ENCODE measurements at places on chromosomes 5 and 9.

- no peak for DNase-seq
These were observed 29.9 kb downstream of the HMCN2 start for GRCh38 chr9:130295431-130295830.

GRCh38 chr5:67530609-67531255 lies 334.1 kb upstream of the CD180 start:
- no peak for DNase-seq

- DNase-seq, result no peak
These were observed 709 bp downstream of the UAP1L1 start for GRCh38 chr9:137077758-137078693.

- no peak for DNase-seq
These were observed 648.3 kb downstream of the PDE4D start for GRCh38 chr5:59245198-59245597.

DNA sequence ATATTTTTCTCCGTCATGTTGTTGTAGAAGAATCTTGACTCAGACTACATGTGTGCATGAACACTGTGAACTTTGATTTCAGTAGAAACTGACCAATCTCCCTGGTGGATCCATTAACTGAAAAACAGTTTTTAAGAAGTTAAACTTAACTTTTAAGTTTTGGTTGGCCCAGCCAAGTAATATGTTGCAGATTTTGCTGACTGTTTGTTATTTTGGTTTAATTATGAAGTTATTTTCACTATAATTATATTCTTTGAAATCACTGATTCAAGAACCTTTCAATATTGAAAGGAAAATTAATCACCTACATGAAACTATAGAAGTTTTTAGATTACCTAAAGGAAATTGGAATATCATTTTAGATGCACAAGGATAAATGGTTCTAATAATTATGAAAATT lies 373.6 kb upstream of the COX7C start:
- DNase-seq, result no peak

DNA sequence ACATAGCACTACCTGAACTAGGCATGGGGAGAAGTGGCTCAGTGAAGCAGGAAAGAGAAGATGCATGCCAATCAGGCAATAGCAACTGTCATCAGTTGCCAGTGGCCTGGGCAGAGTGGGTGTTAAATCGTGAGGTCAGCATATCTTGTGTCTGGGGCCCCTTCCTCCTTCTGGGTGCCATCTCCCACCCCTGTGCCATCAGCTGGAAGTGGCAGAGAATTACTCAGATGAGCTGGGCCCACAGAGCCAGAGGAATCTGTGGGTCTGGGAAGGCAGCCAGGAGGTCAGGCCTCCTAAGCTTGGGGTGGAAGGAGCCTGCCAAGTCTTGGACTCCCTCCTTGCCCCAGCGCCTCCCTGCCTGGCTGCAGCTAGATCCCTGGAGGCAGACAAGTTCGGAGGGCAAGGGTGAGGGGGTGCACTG lies 66.5 kb downstream of the GALNT12 start:
- no peak for DNase-seq

- peak; percentile 33 for DNase-seq
These were observed 13.1 kb upstream of the DCAF12 start for GRCh38 chr9:34139477-34140146.

GRCh38 chr5:56917534-56917933 lies 8.1 kb downstream of the SETD9 start:
- no peak for DNase-seq

DNA sequence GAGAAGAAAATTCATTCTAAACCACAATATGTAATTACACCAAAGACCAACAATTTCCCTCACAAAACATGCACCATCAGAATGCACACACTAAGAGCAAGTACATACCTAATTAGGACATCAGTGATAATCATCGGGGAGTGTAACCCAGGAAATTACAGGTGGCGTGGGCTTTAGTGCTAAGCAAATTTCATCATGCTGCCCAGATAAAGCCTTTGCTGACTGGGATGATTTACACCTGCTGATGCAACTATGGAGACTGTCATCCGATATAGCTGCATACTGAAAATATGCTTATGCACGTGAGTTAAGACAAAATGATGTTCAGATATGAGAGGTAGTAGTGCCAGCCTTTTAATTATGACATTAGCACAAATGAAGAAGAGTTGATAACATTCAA lies 123.2 kb downstream of the DCP2 start:
- peak; percentile 20 for DNase-seq

DNA sequence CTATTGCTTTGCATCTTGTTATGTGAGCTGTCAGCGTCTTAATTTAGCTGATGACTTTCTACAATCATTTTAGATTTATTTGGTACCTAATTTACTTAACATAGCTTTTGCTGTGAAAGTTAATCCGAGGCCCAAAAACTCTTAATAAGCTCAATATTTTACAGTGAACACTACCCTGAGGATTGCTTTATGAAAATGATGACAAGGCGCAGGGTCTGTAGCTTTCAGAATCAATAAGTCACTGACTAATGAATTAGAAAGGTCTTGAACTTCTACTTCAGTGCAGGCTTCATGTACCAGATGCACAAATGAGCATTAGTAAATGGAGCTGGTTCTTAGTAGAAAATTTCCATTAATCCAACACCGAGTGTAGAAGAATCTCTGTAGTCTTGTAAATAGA lies 81.4 kb upstream of the ZNF366 start:
- no peak for DNase-seq

DNA sequence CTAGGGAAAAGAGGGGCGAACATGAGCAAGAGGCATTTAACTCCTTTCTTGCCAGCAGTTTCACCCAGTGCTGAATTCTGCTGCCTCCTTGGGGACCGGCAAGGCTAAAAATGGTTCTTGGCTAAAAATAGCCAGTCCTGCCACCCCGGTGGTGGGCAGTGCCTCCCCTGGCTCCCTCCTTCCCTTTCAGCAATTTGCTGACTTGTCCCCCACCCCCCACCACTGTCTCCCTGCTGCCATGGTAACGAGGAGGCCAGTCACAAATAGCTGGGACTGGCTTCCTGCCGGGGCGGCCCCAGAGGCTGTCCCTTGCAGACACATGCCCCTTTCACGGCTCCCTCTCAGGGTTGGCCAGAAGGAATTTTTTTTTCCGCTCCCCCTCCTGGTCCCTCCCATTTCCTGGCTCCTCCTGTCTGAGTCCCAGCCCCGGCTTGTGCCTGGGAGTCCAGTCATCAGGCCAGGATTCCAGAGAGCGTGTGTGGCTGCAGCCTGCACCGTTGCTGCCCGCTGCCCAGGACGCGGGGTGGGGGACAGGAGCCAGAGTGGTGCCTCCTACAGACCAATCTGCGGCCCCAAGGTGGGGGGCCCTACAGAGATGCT lies 130.3 kb downstream of the RGS3 start:
- peak; percentile 33 for DNase-seq

DNA sequence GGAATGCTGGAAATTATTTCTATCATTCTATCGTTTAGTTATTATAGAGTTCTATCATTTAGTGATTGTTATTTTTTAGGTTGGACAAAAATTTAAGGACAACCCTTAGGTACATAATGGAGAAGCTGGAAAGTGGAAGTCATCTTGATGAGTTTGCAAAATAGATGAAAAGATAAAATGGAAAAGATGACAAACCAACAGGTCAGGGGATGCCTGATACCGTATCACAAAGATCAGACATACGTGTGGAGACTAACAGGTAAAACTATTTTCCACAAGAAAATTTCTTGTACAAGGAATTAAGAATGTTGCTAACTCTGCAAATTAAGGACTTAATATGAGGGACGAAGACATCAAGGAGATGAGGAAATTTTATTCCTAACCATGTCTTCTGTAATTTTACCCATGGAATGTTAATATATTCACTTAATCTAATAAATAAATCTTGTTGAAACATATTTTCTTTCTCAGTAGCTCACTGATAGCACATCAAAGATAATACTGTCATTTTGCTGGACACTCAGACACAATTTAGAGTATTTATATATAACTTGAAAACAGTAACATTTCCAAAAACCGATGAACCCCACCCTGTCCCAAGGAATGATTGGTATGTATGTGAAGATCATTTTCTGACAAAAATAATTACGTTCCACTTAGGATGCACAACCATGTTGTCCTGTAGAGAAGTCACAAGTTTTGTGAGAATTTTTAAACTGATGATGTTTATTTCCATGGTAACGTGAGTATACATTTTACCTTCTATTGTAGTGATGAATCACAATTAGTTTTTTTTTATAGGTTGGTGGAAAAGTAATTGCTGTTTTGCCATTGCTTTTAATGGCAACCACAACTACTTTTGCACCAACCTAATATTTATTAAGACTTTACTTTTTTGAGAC lies 2.6 kb downstream of the LURAP1L start:
- DNase-seq, result no peak

GRCh38 chr5:140014751-140015150 lies 28.3 kb downstream of the NRG2 start:
- no peak for DNase-seq

DNA sequence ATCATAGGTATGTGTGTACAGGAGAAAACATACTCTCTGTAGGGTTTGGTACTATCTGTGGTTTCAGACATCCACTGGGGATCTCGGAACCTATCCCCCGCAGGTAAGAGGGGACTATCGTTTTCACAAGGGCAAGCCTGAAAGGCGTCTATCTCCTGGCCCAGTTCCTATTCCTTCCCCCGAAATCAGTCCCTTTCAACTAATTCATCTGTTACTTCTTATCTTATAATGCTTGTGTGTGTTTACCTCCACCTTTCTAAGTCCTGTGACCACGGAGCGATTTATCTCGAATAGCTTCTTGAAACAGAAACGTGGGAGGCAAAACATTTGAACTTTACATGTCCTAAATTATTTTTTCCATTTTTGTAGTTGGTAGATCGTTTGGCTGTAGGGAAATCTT lies 11.4 kb downstream of the ABO start:
- no peak for DNase-seq

- no peak for DNase-seq
These were observed 74.9 kb upstream of the CER1 start for GRCh38 chr9:14797435-14797834.

DNA sequence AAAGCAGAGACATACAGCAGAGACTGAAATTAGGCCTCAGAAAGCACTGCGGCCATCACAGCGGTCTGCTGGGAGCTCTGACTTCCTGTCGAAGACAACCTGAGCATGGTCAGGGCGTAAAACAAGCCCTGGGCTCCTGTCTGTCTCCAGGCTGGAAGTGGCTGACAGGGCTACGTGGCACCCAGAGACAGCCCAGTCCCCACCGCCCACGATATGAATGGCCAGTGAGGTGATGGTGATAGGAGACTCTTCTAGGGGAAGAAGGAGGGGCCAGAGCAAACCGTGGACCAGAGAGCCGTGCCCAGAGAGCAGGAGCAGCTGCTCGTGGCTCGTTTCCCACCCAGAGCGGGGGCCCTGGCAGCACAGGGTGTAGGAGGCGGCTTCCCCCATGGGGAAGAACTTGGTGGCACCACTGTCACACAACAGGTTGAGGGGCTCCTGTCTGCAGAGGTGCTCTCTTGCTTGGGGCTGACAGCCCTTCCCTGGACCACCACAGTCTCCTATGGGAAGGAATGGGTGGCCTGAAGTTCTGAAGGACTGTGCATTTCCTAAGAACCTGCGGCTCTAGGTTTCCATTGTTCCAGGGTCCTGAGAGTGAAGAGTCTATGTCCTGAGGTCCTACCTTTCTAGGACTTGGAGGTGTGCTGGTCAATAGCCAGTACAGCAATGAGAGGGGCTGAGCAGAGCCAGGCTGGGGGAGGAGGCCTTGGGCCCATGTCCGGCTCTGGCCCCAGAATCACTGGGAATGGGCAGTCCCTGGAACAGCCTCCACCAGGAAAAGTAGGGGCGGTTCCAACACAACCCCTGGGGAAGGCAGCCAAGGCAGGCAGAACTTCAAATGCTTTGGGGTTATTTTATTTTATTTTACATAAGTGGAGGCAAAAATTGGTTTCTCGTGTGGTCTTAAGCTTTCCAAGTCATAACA lies 56.4 kb downstream of the BARX1 start:
- no peak for DNase-seq

GRCh38 chr5:170746075-170746960 lies 37.2 kb upstream of the GABRP start:
- no peak for DNase-seq

- DNase-seq, result no peak
These were observed 41.2 kb downstream of the IZUMO3 start for GRCh38 chr9:24504521-24504920.

DNA sequence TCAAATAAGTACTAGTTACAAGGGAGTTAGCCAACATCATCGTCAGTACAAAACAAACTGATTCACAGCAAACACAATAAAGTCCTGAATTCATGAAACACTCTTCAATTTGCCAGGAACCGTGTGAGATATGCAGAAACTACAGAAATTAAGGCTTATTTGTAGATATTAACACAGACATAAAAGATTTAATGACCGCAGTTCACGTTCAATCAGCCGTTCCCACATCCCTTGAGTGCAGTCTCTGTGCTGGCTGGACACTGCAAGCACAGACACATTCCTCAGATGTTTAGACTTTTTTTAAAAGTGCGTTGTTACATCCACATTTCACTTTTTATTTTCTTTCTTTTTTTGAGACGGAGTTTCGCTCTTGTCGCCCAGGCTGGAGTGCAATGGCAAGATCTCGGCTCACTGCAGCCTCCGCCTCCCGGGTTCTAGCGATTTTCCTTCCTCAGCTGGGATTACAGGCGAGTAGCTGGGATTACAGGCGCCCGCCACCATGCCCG lies 566 bp upstream of the CEP78 start:
- peak; percentile 35 for DNase-seq

GRCh38 chr9:83986195-83986594 lies 5.6 kb downstream of the RMI1 start:
- DNase-seq, result no peak

- peak; percentile 25 for DNase-seq
These were observed 624 bp downstream of the FBXW11 start for GRCh38 chr5:172005708-172006320.

DNA sequence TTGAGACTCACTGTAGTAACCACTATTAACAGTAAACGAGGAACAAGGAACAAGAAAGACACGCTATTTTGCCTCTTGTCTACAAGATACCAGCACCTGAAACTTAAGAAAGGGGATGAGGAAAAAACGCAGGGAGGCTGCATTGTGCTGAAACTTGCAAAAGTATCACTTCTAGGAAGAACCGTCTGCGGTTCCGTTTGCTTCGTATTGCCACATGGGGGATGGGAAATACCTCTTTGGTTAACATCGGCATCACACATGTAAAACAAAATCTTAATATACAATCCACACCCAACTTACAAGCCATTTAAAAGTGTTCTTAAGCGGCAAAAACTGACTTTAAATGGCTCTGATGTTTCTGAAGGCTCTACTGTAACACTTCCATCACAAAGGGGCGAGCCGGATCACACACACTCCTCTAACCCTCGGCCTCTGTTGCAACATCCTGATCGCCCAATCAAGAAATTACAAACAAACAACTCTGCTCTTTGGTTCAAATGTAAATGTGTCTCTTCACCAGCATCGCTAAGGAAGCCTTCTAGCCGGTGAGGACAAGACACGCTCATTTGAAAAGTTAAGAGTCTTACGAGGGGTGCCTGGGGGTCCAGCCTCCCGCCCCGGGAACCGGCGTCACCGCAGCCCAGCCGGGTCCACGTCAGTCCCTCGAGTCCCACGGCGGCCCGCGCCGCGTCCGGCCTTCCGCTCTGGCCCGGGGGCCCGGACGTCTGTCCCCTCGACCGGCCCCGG lies 621 bp downstream of the SEC16A start:
- DNase-seq, result peak; percentile 33

DNA sequence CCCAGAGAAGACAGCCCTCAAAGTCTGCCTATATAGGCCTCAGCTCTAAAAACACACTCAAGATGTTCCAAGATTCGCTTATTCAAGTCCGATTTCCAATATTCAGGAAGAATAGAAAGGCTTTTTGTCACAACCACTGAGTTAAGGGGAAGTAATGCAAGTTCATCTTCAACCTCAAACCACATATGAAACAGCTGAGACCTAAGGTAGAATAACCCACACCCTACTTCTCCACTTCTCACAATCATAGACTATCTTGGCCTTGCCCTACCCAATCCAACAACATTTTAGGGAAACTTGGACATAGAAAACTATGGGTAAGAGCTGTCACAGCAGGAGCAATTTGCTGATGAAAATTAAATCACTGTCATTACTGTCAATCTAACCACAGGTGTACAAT lies 152.0 kb upstream of the LRRTM2 start:
- no peak for DNase-seq

Data from SW480 (cell line).